ENCODE measurements at places on chromosomes 2 and 18.

DNA sequence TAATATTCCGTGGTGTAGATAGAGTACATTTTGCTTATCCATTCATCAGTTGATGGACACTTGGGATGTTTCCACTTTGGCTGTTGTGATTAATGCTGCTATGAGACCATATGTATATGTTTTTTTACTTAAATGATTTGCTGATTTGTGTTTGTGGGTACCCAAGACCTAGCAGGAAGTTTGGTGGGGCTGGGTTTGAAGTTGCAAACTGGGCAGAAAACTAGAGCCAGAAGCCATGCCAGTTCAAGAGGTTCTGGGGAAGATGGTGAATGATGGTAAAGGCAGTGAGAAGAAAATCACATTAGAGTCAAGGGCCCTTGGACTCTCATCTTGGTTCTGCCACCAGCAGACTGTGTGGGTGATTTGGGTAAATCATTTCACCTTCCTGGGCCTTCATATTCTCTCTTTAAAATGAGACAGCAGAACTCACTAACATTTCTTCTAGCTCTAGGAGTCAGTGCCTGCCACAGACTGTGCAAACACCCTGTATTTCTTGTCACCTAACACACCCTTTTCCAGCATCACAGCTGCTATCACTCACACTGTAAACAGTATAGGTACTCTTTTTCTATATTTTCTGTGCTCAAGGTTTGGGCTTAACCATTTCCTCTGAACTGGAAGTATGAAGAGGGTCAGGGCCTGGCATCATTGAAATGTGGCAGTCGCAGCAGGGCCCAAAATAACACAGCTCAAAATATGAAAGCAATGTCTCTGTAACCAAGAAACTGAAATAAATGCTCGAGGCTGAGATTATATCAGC, 8.4 kb upstream of the CTLA4 start:
- no peak for DNase-seq

DNA sequence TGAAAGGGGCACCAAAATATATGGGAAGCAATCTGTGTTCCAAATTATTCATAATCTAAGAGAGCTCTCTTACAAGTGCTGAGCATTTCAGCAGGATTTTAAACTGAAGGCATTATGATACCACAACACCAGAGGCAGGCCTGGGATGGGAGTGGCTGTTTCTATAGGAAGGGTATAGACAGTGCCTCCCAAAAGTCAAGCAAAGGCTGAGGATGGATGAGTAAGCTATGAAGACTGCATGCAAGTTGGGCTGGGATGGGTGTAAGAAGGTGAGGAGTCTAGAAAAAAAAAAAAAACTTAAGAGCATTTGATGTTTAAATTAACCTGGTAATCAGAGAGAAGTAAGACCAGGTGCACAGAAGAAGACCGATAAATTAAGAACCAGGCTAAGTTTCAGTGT, 132.5 kb downstream of the OSR1 start:
- DNase-seq: no peak

GRCh38 chr18:74226666-74227065, 65.1 kb downstream of the CYB5A start:
- DNase-seq: no peak

DNA sequence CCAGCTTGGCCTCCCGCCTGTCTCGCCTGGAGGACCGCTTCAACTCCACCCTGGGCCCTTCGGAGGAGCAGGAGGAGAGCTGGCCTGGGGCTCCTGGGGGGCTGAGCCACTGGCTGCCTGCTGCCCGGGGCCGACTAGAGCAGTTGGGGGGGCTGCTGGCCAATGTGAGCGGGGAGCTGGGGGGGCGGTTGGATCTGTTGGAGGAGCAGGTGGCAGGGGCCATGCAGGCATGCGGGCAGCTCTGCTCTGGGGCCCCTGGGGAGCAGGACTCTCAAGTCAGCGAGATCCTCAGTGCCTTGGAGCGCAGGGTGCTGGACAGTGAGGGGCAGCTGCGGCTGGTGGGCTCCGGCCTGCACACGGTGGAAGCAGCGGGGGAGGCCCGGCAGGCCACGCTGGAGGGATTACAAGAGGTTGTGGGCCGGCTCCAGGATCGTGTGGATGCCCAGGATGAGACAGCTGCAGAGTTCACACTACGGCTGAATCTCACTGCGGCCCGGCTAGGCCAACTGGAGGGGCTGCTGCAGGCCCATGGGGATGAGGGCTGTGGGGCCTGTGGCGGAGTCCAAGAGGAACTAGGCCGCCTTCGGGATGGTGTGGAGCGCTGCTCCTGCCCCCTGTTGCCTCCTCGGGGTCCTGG, 3.7 kb upstream of the KHK start:
- DNase-seq: no peak

DNA sequence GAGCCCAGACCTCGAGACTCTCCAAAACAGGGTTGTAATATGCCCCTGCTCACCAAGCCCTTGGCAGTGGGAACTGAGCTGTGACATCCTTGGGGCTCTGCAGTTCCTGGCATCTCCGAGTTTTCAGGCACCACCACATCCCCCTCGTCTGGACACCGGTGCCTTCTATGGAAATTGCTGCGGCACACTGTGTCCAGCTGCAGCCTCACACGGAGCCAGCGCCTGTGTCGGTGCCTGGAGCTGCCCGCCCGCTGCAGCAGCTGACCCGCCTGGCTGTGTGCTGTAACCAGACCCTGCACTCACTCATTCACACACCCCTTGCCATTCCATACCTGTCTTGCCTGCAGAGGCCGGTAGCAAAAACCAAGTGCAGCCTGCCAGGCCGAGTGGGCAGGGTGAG, 11.8 kb downstream of the IWS1 start:
- DNase-seq: no peak

DNA sequence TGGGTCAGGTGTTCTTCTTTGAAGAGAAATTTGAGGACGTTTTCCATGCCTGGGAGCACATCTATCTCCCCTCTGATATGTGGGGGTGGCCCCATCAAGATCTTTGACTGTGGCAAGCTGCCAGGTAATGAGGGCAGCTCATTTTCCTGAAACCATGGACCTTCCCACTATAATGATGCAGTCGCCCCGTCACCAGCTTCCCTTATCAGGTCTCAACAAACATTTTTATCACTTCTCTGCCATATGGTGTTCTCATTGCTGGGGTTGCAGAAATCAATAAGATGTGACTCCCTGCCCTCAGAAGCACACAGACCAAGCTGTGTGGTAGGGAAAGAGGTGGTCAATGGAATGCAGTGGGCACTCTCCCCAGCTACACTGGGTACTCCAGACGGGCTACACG, 48.4 kb upstream of the B3GNT7 start:
- DNase-seq: no peak

GRCh38 chr2:12501469-12502158, 215.1 kb upstream of the TRIB2 start:
- DNase-seq: peak; percentile 72

DNA sequence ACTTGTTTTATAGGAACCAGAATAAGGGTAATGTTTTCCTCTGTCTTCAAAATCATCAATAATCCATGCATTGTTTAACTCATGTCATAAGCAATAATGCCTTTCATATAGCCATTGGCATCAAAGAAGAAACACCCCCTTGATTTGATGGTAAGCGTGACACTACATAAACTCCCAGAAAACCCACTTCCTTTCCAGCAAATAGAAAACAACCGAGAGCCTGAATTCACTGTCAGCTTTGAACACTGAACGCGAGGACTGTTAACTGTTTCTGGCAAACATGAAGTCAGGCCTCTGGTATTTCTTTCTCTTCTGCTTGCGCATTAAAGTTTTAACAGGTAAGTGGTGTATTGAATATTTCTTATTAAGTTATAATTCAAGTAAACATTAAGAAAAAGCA, at the start of gene ICOS:
ICOS (plus strand) TSS at position 229 of the 400 bp plus-strand sequence; CDS start at position 281, 52 bp downstream.
- DNase-seq: no peak

GRCh38 chr18:41974796-41975201, 19.8 kb downstream of the PIK3C3 start:
- DNase-seq: no peak

- no peak for DNase-seq
Observed at GRCh38 chr2:137173463-137173862, 408.1 kb downstream of the THSD7B start.

GRCh38 chr2:182509216-182509615, 82.4 kb upstream of the PDE1A start:
- DNase-seq: no peak

DNA sequence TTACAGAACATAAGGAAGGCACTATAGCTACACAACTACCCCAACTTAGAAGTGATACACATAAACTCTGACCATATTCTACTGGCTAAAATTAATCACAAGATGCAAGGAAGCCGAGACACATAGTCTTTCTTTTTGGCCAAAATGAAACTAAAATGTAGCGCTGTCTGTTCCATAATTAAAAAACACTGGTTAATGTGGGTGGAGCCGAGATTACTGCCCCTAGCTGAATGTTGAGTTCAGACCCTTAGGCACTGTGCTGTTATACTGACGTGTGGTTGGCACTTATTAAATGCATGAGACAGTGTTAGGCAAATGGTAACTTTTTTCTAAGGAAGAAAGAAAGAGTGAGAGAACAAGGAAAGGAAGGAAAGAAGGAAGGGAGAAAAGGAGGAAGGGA, 254.6 kb upstream of the RND3 start:
- DNase-seq: no peak

DNA sequence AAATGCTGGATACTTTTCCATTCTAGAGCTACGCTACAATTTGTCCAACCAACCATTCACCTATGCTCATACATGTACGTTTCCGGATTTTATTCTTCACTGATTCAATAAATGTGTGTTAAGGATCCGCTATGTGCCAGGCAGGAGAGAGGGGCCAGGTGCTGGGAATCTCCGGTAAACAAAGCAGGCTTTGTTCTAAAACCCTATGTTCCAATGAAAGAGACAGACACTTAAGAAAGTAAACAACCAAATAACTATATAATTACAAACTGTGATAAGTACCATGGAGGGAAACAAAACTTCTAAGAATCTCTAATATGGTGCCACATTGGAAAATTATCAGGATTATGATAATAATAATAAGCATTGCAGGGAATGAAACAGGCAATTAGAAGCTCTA, 22.2 kb upstream of the POMC start:
- no peak for DNase-seq

DNA sequence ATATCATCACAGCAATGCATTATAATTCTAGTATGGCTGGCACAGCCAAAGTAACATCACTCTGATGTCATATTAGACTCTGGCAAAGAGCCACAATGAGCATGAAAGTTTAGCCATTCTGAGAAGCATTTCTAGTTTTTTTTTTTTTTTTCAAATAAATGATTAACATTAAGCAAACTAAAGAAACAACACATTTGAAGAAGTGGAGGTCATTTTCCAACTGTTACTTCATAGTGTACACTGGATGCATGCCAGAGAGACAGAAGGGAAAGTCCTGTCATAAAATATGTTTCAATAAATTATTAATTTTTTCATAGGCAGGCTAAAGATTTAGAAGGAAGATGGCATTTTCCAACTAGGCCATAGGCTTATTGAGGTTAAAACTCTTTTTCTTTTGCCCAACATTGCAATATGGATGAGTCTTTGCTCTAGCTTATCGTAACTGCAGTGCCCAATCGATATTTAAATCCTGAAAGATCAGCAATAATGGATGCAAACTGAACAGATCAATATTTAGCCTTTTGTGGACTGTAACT, 1630.4 kb upstream of the ACVR2A start:
- DNase-seq: no peak

DNA sequence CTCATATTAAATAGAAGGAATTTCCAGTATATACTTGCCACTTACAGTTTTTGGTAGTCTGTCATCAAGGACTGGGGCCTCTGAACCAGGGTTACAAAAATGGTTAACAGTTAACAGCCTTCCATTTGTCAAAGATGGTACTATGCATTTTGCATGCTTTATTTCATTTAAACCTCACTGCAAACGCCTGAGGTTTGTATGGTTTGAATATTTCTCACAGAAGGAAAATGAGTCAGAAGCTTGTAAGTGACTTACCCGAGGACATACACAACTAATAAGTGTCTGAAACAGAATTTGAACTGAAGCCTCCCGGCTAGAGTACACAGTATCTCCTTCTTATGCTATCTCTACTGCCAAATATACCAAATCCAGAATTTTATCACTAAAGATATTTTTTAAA, 1593.5 kb upstream of the ACVR2A start:
- no peak for DNase-seq

- no peak for DNase-seq
Observed at GRCh38 chr18:3458378-3458777, 8.4 kb downstream of the TGIF1 start.

DNA sequence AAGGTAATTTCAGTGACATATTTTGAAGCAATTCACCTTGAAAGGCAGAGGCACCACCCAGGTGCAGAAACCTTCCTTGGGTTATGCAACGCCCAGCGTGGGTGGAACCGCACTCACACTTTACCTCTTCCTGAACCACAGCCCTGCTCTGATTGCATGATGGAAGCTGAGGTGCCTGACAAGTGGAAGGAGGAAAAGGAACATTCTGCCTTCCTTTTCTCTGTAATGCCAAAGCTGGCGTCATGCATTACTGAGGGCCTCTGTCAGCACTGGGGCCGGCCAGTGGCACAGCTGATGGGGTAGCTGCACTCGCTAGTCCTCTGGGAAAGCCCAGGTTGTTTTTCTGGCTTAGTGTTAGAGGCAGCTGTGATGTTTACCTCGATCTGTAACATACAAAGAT, 266.5 kb downstream of the NEDD4L start:
- no peak for DNase-seq

GRCh38 chr18:73670039-73670438, 477.6 kb downstream of the FBXO15 start:
- DNase-seq: no peak

DNA sequence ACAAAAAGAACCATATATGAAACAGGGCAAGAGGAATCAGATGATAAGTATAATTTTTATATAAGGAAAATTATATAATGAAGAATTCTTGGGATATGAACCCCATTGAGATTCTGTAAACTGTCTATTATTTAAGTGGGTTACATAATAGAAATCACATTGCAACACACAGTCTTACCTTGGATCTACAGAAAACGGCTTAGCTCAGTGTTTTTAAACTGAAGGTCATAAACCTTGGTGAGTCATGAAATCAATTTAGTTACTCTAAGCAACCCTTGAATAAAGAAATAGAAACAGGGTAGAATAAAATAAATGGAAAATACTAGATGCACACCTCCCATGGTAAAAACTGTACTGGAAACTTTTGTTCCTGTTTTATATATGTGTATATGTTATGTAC, 50.7 kb downstream of the METTL8 start:
- DNase-seq: no peak

GRCh38 chr2:12504443-12504842, 212.3 kb upstream of the TRIB2 start:
- no peak for DNase-seq

GRCh38 chr2:69667805-69668382, 24.4 kb upstream of the AAK1 start:
- DNase-seq: no peak

- DNase-seq: no peak
Observed at GRCh38 chr2:23385748-23386338, 864 bp downstream of the KLHL29 start.

GRCh38 chr2:195818106-195818505, 161.1 kb downstream of the SLC39A10 start:
- no peak for DNase-seq

DNA sequence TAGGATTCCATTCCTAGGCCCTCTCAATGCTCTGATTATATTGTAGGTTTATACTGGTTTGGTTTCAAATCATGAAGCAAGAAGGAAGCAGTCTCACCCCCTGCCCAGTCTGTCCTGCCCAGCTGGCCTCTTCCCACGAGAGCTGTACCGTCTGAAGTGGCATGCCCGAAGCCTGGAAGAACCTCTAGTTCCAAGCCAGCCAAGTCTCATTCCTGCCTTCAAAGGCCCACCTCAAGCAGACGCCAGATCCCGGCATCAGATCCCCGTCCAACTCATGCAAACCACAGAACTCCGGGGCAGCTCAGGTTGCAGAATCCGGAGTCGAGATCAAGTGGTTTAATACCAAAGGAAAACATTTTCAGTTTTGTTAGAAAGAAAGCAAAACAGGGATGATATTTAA, 234.4 kb downstream of the LPIN1 start:
- DNase-seq: no peak

Measured in right atrium auricular region (tissue), 2 donors.